Naive thymus-derived CD4-positive, alpha-beta T cell (primary cell): ENCODE measurements at places on chromosomes 13 and 19.

- no peak for DNase-seq
Measured at GRCh38 chr13:75774176-75774575, 138.0 kb downstream of the LMO7 start.

DNA sequence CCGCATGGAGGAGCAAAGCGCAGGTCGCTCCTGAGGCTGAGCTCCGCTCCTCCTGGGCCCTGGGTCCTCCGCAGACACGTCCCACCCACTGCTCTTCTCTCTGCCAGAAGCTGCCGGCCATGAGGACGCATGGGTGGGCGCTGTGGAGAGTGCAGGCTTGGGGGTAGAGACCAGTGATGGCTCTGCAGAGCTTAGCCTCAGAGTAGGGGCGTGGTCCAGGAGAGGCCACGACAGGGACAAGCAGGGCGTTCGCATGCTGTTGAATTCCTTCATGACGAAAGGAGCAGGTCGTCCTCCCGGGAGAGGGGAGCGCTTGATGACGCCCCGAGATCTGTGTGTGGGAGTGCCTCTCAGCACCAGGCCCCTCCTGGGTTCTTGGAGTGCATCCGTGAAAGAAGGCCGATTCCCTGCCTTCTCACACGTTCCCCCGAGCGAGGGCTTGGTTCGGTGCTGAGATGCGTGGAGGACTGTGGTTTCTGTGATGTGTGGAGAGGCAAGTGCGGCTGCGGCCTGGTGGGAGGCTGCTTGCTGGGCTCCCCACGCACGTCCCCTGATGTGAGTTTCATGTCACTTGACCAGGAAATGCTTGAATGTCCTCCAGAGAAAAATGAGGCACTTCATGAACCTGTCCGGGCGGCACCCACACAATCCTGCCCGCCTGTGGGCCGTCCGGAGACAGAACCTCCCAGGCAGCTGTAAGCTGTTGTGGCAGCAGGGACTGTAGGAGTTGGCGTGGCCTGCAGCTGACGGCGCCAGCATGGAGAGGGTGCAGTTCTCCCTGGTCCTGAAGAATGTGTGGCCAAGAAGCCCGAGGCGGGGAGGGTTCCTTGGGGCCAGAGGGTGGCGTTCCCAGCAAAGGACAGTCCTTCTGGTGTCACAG lies 4.5 kb downstream of the SF3A2 start:
- no peak for DNase-seq

DNA sequence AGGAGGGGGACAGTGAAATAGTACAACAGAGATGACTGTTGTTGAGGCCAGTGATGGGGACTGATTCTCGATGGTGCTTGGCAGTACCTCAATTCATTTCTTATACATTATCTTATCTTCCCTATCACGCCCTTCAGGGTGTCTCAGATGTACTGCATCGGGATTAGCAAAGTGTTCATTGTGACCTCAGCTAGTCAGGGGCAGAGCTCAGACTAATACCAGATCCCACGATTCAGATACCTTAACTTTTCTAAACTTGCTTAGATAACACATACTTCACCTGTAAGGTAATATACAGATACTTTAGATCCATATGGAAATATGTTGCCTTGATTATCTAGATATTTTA lies 720.6 kb downstream of the EFNB2 start:
- no peak for DNase-seq

DNA sequence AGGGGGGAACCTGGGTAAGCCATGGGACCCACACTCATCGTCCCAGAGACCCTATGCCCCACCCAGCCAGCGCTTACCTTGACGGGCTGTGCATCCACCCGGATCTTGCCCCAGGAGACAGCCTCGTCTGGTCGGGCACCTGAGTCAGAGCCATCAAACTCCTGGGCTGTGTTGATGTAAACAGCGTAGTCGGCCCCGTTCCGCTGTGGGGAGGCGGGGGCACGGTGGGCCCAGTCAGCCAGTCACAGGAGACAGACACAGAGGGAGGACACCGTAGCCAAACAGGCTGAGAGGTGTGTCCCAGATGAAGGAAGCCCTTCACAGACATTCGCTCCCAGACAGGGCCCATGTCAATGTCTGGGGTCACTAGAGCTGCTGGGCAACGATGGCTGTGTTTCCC lies 5.7 kb downstream of the DHPS start:
- no peak for DNase-seq

DNA sequence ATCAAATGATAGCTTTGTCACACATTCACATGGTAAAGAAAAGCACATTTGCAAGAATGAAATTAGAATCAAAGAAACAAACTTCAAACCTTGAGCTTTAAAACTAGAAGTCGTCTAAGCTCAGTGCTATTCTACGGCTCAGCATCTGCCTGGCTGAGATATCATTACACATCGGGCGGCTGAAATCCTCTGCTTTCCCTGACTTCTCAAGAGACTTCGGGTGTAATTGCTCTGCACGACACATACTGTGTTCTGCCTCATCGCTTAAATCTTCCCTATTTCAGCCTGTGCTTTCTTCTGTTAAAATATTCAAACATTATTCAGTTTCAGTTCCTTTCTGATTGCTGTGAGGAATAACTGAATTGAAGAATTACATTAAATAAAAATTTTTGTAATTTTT lies 265.3 kb downstream of the NALCN start:
- DNase-seq, result no peak

- DNase-seq, result no peak
Measured at GRCh38 chr19:30696514-30696913, 324.3 kb downstream of the ZNF536 start.

DNA sequence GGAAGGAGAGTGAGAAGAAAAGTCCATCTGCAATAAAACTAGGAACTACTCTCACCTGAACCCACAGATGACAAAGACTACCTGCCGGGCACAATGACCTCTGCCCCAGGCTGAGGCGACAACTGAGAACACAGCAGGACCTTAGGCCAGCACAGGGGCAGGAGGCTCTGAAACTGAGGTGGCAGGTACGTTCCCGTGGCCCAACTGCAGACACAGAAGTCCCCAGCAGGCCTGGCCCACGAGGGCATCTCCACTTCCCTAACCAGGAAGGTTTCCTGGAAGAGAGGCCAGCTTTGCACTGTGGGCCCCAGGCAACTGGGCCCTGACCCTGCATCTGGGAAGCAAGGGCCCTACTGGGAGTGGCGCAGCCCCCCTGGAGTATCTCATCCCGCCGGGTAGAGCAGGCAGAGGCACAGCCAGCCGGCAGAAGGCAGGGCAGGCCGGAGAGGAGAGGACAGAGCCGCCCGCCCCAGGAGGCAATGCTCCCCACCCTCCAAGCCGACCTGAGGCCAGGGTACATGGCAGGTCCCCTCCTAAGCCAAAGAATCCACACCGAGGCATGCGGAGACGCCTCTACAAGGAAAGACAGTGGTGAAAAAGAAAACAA lies 32.7 kb downstream of the STK24 start:
- no peak for DNase-seq

DNA sequence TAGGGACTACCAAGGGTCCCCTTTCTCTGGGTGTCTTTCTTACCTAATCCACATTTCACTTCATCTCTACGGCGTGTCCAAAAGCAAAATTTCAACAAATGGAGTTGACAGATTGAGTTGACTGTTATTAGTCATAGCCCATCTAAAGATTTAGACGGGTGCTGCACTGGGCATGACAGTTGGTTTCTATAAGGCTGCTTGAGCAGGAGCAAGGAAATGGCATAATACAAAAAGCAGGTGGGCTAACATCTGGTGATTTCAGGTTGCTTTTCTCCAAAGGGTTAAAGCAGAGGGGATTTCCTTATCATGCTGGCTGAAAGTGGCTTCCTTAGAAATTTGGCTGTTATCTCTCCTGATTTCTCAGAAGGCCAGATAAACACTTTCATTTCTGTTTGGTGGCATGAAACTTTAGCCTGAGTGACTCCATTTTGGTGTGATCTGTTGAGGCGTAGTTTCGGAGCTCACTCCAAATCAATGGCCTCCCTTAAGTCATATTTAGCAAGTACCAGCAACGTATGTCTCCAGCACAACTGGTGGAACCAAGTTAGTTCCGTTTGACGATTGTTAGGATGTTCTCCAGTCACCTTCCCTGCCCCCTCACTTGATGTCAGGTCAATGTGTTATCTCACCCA lies 440.4 kb downstream of the FGF9 start:
- DNase-seq, result no peak

- DNase-seq, result no peak
Measured at GRCh38 chr19:2058570-2059421, 7.8 kb upstream of the MKNK2 start.

- DNase-seq, result no peak
Measured at GRCh38 chr13:69077267-69077666, 1030.4 kb upstream of the ATXN8OS start.

DNA sequence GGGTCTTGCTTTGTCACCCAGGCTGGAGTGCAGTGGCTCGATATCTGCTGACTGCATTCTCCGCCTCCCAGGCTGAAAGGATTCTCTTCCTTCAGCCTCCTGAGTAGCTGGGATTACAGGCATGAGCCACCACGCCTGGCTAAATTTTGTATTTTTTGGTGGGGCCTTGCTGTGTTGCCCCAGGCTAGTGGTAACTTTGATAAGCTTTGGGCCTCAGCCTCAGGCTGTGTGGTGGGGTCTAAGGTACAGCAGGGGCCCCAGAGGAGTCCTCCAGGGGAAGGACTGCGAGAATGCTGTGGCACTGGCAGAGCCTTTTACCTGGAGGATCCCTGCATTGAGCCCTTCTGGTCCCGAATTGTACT lies 7.2 kb downstream of the DOT1L start:
- no peak for DNase-seq

GRCh38 chr19:46355234-46356148 lies 8.6 kb downstream of the PPP5C start:
- no peak for DNase-seq

DNA sequence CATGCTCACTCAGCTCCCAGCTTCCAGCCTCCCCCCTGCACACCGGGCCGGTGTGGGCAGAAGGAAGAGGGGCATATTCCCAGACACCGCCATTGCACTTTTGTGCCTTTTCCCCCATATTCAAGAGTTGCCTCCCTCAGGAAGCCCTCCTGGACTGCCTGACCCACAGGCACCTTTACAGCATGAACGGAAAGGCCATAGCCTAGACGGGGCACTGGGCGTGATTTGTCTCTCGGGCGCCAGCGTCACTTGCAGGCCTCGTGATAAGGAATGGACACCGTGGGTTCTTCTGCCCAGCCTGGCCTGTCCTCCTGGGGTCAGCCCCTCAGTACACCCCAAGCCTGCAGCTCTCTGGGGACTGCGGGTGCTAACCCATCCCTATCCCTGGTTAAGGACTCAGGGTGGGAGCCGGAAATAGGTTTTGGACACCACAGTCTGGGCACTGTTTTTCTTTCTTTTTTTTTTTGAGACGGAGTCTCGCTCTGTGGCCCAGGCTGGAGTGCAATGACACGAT lies 933 bp upstream of the UQCR11 start:
- DNase-seq, result no peak

- no peak for DNase-seq
Measured at GRCh38 chr13:51000061-51000460, 90.5 kb downstream of the RNASEH2B start.

- no peak for DNase-seq
Measured at GRCh38 chr13:112990783-112991182, 21.8 kb downstream of the MCF2L start.

GRCh38 chr19:33628921-33629825 lies 7.4 kb downstream of the CHST8 start:
- no peak for DNase-seq

- DNase-seq, result no peak
Measured at GRCh38 chr13:110605132-110605531, 10.2 kb upstream of the NAXD start.

GRCh38 chr13:113769881-113770280 lies 10.9 kb downstream of the TMEM255B start:
- no peak for DNase-seq

DNA sequence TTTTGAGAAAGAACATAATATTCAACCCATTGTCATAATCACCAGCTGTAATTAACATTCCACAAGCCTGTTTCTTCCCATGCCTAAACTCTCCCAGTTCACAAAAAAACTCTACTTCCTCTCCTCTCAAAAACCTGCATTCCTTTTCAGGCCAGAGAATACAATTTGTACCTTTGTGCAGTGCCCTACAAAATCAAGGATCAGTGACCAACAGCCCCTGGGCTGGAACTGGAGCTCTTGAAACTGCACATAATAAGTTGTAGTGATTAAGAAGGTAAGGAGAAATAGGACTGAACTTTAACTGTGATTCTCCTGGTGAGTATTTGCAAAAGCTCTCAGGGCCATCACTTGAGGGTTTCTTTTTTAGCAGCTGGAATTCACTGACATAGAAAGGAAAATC lies 472.7 kb downstream of the RFC3 start:
- DNase-seq, result no peak

DNA sequence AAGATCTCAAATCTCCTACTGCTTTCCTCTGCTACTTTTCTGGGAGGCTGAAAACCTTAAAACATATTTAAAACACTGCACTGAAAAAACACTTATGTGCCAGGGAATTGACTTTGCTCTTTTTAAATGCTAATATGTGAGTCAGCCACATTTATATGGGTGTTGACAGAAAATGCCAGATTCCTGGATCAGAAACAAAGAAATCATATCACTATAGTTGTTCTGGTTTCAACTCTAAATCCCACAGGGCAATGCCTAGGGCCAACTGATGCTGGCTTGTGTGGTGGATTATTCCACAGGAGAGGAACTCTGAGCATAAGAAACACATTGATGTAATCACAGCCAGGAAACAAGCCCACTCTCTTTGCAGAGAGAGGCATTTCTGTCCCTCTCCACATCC lies 1439.0 kb upstream of the SPRY2 start:
- no peak for DNase-seq

- no peak for DNase-seq
Measured at GRCh38 chr19:8336072-8336569, 6.9 kb downstream of the KANK3 start.

- no peak for DNase-seq
Measured at GRCh38 chr19:4556597-4557127, 2.8 kb downstream of the SEMA6B start.

GRCh38 chr19:58003174-58003828 lies 681 bp upstream of the ZNF606 start:
- DNase-seq, result peak; percentile 2

DNA sequence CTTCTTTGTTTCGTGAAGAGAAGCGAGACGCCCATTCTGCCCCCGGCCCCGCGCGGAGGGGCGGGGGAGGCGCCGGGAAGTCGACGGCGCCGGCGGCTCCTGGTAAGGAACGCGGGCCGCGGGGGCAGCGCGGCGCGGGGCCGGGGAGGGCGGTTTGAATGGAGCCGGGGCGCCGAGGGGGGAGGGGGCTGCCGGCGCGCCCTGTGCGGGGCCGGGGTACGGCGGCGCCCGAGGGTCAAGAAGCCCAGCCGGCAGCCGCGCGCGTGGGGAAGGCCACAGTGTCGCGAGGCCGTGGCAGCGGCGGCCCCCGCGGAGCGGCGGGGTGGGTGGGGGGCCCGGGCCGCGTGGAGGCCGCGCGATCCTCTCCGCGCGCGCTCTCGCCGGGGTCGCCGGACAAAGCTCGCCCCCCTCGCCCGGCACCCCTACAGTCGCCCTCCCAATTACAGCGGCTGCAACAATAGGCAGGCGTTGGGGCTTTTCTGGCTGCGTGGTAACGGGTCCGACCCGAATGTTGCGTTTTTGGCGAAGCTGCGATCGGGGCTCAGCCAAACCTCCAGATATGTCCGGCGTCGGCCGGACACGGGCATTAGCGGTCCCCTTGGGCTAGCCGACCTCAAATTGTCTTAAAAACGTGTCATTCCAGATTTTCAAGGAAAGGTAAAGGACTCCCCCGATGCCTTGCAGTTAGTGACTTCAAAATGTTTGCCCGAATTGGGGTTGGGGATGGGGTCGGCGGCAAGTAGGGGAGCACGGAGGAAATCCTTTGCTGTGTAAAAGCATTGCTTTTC lies 437 bp downstream of the SMARCA4 start:
- no peak for DNase-seq

GRCh38 chr13:35349673-35350278 lies 126.7 kb downstream of the MAB21L1 start:
- DNase-seq, result no peak

- DNase-seq, result no peak
Measured at GRCh38 chr19:8430650-8431049, 14.1 kb upstream of the HNRNPM start.

- DNase-seq, result no peak
Measured at GRCh38 chr13:31756346-31756745, 17.0 kb downstream of the RXFP2 start.
